ENCODE measurements at places on chromosomes 11 and 22. TPM values are rescaled to one million over a fixed set of nuclear protein-coding genes. Genes with fewer than 3 reads are reported as not detected.

PRRG4 gene
- total RNA-seq, result 3.1 TPM

KCNQ1OT1 gene
- 0.14 TPM for total RNA-seq

- no peak for DNase-seq
Observed at GRCh38 chr11:124717786-124718651, 21.7 kb upstream of the NRGN start.

GRCh38 chr11:72146625-72147024, 11.1 kb downstream of the FOLR3 start:
- DNase-seq, result no peak

DNA sequence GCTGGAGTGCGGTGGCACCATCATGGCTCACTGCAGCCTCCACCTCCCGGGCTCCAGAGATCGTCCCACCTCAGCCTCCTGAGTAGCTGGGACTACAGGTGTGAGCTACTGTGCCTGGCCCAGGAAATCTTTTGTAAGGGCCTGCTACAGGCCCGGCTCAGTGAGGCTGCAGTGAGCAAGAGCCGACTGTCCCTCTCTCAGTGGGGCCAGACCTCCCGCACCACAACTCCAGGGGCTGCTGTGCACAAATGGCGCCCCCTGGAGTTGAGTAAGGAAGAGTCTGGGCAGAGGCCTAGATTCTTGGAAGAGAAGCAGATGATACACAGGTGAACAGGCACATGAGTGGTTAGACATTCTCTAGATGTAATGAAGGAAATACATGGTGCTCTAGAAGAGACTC, 7.0 kb downstream of the SERHL2 start:
- DNase-seq, result no peak

- DNase-seq, result no peak
Observed at GRCh38 chr22:39526736-39527171, 5.8 kb downstream of the RPS19BP1 start.

DNA sequence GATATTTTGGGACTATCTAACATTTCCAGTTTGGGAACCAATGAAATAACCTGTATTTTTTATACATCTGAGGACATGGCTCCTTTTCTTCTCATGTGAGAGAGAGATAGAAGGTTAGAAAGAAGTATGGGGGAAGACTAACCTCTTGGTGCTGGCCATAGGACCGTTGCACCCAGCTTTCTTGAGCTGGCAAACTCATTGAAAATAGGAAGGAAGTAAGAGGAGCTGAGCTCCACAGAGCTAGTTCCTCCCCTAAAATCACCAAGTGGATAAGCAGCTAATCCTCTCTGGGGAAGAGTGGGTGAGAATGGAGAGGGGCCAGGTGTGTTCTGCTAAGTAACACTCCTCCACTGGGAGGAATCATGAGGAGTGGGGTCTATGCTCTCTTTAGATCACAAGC, 387.4 kb upstream of the CADM1 start:
- DNase-seq, result no peak

DNA sequence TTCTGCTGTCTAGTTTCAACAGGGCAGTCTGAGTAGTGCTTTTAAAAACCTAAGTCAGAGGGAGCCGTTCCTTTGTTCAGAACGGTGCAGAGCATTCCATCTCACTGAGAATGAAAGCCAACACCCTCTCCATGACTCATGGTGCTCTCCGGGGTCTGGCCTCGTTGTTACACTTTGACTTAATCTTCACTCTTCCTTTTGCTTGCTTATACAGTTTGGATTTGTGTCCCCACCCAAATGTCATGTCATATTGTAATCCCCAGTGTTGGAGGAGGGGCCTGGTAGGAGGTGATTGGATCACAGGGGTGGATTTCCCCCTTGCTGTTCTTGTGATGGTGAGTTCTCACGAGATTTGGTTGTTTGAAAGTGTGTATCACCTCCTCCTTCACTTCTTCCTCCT, 292.2 kb downstream of the ST3GAL4 start:
- peak; percentile 7 for DNase-seq

SYT12 gene
- 0.58 TPM for total RNA-seq

APOA5 gene
- total RNA-seq, result not detected

TRPM5 gene
- not detected for total RNA-seq

- DNase-seq, result no peak
Observed at GRCh38 chr22:29531419-29531818, 22.1 kb downstream of the THOC5 start.

- no peak for DNase-seq
Observed at GRCh38 chr11:95301474-95301873, 70.5 kb upstream of the SESN3 start.

- DNase-seq, result no peak
Observed at GRCh38 chr11:57499413-57499982, 16.0 kb downstream of the SLC43A1 start.

GRCh38 chr22:40108396-40108795, 69.3 kb upstream of the TNRC6B start:
- no peak for DNase-seq

GRCh38 chr22:46815896-46816731, 53.7 kb downstream of the TBC1D22A start:
- no peak for DNase-seq

- DNase-seq, result no peak
Observed at GRCh38 chr11:10329935-10330334, 25.1 kb downstream of the ADM start.

DNA sequence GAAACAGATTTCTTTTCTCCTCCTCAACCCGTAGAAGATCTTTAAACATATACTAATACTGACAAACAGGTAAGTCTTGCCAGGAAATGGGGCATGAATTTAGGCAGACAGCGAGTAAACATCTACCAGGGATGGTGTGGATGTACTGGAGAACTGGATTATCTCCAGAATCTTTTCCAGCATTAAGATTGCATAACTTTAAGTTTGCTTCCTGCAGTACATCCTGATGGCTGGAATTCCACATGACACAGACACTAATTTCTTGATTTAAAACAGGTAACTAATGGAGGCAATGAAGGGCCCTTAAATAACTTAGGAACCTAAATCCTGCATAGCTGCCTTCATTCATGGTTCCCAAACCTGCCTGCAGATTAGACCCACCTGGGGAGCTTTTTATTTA, 40.7 kb downstream of the JHY start:
- DNase-seq, result no peak

DNA sequence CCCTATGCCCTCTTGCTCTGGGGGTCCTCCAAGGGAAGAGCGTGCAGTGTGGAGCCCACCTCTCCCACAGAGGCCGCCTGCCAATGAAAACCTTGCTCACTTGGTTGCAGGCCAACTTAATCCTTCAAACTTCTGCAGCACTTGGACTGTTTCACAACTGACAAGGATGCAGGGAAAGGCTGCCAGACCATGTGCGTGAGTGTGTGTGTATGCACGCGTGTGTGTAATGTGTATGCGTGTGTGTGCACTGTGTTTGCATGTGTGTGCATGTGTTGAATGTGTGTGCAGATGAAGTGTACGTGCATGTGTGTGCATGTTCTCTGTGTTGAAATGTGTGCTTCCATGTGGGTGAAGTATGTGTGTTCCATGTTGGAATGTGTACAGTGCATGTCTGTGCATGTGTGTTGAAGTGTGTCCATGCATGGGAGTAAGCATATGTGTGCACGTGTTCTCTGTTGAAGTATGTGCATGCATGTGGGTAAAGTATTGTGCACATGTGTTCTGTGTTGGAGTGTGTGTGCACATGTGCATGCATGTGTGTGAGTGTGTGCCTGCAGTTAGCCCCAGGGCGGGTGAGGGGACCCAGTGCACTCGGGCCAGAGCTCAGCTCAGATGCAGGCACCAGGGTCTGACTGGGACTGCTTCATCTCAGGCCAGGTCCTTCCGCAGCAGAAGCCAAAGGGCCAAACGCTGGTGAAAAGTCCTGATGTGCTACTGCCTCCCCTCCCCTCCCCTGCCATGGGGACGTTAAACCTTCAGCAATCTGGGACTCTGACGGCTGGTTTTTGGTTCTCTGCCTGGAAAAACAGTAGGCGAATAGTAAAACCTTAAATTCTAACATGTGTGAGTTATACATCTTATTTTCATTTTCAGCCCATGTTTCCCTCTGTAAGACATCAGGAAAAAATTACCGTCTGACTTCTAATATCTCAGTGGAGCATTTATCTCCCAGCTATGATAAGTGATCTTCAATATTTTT, 72.0 kb downstream of the FLI1 start:
- DNase-seq, result no peak

All from epithelial cell of proximal tubule (primary cell).